ENCODE measurements at places on chromosomes 12 and 14.

DNA sequence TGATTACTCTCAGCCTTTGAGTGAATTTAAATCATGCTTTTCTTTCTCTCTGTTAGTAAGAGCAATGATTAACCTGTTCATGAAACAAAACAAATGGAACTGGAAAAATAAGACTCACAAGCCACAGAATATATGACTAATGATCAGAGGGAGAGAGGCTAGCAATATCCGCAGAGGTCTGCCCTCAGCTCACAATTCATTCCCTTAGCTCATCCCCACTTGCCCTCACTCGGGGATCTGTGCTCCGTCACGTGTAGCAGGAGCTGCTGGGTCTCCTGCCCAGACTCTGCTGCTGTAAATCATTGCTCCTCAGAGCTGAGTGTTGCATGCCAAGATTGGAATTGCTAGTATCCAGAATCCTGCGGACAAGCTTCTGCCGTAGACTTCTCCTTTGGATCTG, 53.1 kb upstream of the GNG2 start:
- DNase-seq: no peak

- DNase-seq: no peak
Measured at GRCh38 chr14:103231376-103232019, 102.5 kb upstream of the EIF5 start.

- no peak for DNase-seq
Measured at GRCh38 chr12:100493396-100494012, 19.8 kb downstream of the NR1H4 start.

- no peak for DNase-seq
Measured at GRCh38 chr14:50047274-50047676, 69.1 kb downstream of the VCPKMT start.

DNA sequence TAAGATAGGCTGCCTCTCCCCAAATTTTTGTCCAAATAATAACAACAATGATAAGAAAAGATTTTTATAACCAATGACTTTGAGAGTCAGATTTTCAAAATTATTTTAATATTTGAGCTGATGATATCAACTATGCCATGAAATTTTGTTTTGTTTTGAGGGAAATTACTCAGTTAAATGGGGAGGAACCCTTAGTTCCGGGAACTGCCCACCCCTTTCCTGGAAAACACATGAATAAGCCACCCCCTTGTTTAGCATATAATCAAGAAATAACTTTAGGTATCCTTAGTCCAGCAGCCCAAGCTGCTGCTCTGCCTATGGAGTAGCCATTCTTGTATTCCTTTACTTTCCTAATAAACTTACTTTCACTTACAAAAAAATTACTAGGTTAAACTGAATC, 61.4 kb downstream of the HMGA2 start:
- no peak for DNase-seq

DNA sequence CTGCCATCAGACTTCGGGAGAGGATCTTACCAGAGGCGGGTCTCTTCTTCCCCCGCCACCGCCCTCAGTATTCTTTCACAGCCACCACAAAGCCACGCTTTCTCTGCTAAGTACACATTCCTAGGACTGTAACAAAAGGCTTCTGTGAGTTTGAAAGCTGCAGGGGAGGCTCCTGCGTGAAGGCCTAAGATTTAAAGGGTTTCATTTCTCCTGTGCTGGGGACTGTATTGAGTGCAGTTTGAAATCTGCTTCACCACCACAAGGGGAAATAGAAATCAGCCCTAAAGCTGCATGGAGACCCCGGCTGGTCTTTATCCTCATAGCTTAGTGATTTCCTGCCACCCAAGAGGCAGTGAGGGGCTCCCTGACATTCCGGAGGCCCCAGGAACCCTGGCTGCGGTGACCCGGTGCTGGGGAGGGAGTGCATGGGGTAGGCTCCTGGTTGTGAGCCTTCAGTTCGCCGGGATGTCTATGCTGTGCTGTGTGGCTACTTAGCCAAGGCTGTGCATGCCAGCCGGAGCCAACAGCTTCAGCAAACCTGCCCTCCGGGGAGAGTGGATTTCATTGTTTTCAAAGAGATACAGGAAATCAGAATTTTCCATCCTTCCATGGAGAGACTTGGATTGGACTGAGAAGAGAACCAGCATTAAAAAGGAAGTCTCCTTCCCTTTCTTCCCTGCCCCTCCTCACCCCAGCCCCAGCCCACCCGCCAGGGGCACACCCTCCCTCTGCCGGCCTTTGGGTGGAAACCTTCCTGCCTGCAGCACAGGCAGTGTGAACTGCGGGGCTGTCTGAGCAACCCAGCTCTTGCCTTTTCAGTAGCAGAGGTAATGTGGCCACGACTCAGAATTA, 163.3 kb downstream of the ETV6 start:
- no peak for DNase-seq

DNA sequence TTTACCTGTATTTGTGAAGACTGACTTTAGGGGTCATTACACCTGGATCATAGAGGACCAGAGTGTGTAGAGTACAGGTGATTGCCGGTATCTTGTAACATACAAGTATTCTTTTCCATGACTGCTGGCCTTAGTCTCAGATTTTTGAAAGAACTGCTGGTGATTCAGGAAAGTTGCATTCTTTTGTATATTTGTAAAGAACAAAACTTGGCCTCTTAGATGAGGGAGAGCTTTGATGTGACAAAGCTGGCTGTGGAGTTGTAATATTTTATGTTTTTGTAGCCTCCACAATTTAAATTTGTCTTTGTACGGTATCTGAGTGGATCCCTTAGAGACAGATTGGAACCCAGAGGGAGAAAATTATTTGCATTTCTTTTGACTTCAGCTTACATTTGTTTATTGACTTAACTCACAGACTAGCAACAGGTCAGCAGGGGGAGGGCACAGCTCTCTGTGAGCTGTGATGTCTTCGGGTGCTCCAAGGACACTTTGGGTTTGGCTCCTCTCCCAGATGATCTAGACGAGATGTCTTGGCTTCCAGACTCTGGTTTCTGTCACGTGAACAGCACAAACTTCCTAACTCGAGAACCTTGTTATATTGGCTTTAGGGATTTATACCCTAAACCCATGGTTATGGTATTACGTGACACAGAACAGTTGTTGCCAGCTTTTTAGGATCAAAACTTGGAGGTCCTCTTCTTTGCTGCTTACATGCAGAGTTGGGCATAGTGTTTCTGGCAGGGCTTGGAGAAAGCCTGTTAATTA, 65.9 kb downstream of the DAAM1 start:
- no peak for DNase-seq

DNA sequence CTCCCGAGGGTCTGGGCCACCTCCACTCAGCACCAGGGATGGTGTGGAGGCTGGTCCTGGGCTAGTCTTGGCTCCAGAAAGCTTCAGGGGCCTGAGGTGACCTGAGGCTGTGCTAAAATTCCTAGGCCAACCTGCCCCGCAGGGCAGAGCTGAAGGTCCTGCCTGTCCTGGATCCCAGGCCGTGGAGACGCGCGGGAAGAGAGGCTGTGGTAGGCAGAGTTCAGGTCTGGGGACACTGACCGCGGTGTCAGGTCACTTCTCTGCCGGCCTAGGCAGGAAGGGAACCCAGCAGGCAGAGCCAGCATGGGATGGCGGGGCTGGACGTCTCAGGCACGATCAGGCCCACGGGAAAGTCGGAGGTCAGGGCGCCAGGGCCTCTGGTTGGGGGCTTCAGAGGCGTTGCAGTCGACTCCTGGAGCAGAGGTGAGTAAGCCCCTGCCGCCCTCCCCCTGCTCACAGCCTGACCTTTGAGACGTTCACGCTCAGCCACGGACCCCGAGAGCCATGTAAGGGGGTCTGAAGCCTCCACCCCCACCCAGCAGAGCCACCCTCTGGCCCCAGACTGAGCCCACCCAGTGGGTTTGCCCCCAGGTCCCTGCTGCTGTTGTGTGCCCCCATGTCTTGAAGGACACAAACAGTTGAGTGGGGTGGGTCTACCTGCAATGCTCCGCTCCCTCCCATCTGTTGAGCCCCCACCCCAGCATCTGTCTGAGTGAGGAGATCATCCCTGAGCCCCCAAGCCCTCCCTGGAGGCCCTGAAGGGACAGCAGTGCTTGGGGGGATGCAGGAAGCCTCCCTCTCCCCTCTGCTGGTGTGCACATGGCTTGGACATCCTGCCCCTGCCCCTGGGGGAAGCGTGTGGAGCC, 142.7 kb downstream of the KIF26A start:
- no peak for DNase-seq

DNA sequence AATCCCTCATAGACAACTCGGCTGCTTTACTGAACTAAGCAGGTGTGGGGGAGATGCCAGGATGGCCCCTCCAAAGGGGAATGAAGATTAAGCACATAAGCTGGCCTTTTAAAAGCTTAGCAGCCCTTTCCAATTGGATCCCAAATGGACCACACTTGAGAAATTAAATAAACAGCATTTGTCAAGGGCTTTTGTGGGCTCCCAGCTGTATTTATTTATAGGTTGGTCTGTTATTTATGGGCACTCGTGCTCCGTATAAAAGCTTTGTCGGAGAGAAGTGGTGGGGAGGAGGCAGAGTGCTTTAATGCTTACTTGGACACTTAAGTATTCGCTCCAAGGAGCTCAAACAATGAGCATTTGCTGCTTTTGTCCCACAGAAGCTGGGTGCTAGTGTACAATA, 580.2 kb downstream of the MED13L start:
- no peak for DNase-seq

GRCh38 chr12:103846415-103846814, 5.4 kb upstream of the NT5DC3 start:
- no peak for DNase-seq

DNA sequence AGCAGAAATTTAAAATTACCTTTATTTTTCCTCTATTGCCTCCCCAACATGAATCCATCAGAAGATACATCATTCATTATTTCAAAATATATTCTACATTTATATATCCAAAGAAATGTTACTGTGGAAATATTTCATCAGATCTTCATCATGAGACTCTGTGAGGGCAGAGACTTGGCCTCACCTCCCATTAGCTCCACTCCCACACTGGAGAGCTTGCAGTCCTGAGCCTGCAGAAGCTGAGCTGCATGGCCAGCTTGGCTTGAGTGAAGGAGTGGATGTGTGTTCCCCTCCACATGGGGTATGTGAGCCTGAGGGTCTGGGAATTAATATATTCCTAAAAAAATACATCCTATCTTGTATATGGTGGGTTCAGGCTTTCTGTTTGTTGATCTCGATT, 961.9 kb downstream of the TMEM121 start:
- no peak for DNase-seq

DNA sequence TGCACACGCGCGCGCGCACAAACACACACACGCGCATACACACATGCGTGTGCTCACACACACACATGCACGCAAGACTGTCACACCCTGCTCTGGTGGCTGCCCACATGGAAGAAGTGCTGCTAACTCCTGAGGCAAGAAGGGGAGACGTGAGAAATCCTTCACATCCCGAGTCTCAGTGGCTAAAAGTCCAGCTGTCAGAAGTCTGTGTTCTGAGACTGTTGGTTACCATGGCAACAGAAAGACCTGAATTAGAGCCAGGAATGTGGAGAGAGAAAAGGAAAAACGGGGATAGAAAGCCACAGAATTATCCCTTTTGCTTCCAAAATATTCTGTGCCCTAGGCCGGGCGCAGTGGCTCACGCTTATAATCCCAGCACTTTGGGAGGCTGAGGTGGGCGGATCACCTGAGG, 71.2 kb downstream of the PPFIBP1 start:
- DNase-seq: no peak

DNA sequence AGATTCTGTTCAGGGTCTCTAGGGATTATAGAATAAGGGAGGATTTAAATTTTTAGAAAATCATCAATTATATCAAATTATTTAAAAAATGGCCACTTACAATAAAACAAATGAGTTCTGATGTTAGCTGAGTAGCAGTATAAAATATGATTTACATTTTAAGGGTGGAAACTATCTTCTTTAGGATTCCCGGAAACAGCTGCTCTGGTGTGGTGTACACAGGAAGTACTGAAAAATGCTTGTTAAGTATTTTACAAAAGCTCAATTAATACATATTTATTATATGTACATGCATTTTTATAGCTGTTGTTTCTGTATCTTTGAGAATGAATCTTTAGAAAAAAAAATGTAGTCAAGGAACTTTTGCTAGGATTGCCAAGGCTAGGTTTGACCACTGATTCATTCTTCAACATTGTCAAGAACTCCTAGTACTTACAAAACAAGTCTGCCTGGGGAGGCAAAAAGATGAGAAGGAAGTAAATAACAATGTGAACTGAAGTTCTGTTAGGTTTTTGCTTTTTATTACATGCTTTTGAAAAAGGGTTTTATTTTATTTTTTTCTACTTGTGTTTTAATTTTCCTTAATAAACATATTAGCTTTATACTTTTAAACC, 48.0 kb downstream of the ARF6 start:
- DNase-seq: no peak

DNA sequence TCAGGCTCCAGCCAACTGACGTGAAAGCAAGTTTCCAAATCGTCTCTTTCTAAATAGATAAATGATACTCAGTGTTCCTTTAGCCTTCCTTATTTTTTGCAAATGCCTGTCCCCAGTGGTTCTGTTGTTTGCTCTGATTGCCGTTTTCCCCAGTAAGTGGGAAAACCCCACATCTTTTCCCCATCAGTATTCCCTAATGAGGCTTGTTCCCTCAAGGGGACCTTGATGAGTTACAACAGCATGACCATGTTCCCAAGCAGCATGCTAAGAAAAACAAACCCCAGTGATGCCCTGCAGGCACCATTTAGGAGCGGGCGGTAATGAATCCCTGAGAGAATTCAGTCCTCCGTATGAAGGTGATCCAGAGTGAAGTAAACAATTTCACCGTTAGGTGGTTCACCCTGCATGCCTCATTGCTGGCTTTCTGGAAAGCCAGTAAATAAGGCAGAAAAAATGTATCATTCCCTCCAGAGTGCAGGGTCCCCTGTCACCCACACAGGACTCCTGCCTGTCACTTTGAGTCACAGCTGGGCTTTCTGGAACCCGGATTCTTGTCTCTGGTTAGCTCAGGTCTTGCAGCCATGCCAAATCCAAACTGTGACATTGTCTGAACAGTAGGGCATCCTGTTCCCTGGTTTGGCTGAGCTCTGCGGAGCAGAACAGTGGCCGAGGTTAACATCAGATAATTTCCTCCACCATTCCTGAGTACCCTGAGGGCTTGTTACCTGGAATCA, 222.6 kb downstream of the RGS6 start:
- no peak for DNase-seq

- no peak for DNase-seq
Measured at GRCh38 chr12:72889791-72890190, 617.6 kb downstream of the TRHDE start.

DNA sequence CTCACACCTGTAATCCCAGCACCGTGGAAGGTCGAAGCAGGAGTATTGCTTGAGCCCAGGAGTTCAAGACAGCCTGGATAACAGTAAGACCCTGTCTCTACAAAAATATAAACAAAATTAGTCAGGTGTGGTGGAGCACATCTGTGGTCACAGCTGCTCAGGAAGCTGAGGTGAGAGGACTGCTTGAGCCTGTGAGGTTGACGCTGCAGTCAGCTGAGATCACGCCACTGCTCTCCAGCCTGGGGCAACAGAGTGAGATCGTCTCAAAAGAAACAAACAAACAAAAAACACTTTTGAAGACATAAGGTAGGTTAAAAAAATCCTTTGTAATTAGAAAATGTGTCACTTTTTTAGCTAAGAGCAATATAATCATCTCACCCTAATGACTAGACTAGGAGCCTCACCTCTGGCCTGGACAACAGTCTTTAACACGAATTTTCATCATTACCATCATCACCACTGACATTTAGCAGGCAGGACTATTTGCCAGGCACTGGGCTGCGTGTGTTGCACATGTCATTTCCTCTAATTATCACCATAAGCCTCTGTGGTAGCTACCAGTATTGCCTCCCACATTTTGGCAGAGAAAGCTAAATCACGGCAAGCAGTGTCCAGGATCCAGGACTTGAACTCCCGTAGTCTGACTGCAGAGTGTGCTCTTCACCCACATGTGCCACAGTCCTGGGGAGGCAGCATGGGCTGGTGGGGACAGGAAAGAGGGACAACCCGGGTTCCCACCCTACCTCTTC, 4.6 kb upstream of the SYCP3 start:
- DNase-seq: no peak
